Esophagus muscularis mucosa (tissue), 4 donors: ENCODE measurements at places on chromosomes 1 and 21. TPM values are rescaled to one million over a fixed set of nuclear protein-coding genes. Genes with fewer than 3 reads are reported as not detected.

DNA sequence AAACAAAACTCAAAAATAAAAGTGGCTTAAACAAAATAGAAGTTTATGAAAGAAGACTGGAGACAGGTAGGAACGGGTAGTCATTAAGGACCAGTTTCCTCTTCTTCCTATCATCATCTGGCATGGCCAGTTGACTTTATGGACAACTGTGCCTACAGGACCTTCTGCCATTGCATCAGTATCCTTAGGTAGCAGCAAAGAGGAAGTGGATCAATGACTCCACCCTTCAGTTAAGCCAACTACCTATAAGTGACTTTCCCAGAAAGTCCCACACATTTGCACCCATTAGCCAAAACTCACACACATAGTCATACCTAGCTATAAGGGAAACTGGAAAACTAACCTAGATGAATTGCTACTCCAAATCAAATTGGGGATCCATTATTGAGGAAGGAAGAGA is 51.7 kb downstream of the RASAL2 start:
- H3K36me3 ChIP-seq, result no peaks in the 10 kb centered on the region
- no peaks in the 10 kb centered on the region for H3K27me3 ChIP-seq
- no peak overlapping the region for H3K4me3 ChIP-seq
- H3K27ac ChIP-seq, result no peak overlapping the region
- H3K4me1 ChIP-seq, result no peaks in the 10 kb centered on the region

DNA sequence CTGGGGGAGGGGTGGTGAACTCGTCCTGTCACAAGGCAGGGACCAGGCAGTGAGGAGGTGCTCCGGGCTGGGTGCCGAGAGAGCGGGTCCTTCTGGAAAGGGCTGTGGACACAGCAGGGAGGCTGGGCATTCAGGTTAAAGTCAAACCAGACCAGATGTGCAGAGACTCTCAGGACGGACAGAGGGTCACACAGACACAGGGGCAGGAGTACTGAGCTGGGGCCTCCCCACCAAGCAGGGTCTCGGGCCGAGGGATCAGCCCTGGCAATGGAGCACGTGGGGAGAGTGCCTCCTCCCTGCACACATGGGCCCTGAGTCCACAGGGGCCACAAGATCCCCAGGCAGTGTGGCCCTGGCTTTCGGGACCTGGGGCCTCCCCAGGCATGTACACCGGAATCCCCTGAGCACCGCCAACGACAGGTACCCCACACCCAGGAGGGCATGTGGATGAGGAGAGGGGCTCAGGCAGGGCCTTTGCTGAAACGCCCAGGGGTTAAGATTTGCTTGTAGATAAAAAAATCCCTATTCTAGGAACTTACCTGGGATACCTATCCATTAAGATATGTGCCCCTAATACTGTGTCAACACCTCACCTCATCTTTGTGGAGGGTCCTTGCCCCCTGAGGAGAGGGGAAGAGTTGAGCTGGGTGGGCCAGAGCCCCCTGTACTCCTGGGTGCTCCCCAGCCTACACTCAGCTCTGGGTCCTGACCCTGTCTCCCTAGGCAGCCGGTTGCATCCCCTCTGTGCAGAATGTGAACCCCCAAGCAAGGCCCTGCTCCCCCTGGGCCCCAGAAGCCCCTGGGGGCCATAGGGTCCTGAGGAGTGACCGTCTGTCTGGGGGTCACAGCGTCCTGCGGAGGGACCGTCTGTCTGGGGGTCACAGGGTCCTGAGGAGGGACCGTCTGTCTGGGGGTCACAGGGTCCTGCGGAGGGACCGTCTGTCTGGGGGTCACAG is 46.9 kb upstream of the ADARB1 start:
- H3K27me3 ChIP-seq, result no peaks in the 10 kb centered on the region
- H3K27ac ChIP-seq, result no peak overlapping the region
- no peak for DNase-seq
- H3K4me1 ChIP-seq, result peaks cover 37% of the 10 kb centered on the region
- no peak overlapping the region for H3K4me3 ChIP-seq

DNA sequence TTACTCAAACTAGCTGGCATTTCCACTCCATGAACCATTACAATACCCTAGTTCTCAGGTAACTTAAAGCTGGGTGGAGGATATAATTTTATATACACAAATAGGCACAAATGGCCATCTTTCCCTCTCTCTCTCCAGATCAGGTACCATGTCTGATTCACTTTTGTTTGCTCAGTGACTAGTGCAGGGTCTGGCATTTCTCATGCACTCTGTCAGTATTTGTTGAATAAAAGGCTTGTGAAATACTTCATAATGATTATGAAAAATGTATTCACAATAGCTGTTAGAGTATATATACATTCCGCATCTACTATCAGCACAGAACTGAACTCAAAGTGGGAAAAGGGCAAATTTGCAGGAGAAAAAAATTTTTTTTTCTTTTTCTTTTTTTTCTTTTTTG is 510.2 kb upstream of the USP24 start:
- no peaks in the 10 kb centered on the region for H3K27me3 ChIP-seq
- no peak for DNase-seq
- no peaks in the 10 kb centered on the region for H3K36me3 ChIP-seq
- no peak overlapping the region for H3K4me3 ChIP-seq

KLHDC9 gene
- total RNA-seq, result 8.3 TPM

GRCh38 chr1:67564193-67564592 is 120.8 kb upstream of the GADD45A start:
- no peak for DNase-seq
- H3K27ac ChIP-seq, result peak overlapping the region; percentile 57
- H3K36me3 ChIP-seq, result no peaks in the 10 kb centered on the region

ARHGEF2 gene
- 110 TPM for total RNA-seq

DNA sequence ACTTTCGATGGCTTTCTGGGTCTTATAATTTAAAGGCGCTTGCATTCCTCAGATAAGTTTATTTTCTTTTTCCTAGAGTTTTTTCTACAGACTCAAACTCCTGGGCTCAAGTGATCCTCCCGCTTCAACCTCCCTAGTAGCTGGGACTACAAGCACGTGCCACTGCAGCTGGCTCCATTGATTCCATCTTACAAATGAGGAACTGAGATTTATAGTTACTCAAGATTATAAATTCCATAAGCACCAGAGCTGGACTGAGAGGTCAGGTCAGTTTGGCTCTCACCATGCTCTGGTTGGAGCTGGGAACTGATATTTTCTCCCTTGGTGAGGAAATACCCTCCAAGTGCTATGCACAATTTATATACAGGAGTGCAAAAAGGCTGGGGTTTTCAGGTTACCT is 13.4 kb upstream of the PRPF38B start:
- no peak overlapping the region for H3K27ac ChIP-seq
- no peaks in the 10 kb centered on the region for H3K27me3 ChIP-seq
- H3K4me1 ChIP-seq, result no peaks in the 10 kb centered on the region
- no peak for DNase-seq

- no peak overlapping the region for H3K27ac ChIP-seq
- H3K36me3 ChIP-seq, result no peaks in the 10 kb centered on the region
- no peaks in the 10 kb centered on the region for H3K4me1 ChIP-seq
- H3K4me3 ChIP-seq, result no peak overlapping the region
Observed at GRCh38 chr1:182995894-182996293, 27.3 kb upstream of the LAMC1 start.

DNA sequence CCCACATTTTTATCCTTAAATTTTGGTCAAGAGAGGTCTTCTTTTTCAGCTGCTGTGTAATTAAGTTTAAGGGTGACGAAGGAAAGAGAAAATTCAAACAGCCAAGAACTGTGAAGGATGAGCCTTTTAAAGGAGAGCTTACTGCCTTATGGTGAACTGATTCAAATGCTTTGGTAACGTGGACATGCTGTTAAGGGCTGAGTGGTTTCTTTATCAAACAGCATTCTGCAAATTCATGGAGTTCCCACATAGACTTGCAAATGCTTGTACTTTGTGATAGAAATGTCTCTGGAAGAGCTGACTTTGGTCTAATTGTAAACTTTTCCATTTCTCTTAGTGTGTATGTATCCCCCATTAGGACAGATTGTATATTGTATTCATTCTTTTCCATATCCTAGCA is 93.8 kb downstream of the CHD1L start:
- H3K36me3 ChIP-seq, result no peaks in the 10 kb centered on the region
- H3K4me3 ChIP-seq, result no peak overlapping the region
- H3K27me3 ChIP-seq, result no peaks in the 10 kb centered on the region
- DNase-seq, result no peak
- no peaks in the 10 kb centered on the region for H3K4me1 ChIP-seq
